ENCODE measurements at places on chromosomes 1 and 21.

DNA sequence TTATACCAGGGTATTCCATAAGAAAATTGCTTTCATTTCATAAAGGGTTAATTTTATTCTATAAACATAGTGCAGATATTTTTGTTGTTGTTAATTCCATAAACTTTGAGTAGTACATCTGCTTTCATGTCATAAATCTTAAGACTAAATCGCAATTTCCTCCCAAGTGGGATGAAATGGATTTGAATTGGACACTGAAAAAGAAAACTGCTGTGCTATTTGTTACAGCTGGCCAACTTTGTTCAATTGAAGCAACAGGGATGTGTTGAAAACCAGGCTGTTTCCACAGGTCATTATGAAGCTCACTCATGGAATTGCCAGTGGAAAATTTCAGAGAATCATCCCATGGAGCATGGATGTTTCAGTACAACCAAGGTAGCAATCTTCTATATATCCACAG is 252.5 kb upstream of the RGS18 start:
- DNase-seq, result no peak

DNA sequence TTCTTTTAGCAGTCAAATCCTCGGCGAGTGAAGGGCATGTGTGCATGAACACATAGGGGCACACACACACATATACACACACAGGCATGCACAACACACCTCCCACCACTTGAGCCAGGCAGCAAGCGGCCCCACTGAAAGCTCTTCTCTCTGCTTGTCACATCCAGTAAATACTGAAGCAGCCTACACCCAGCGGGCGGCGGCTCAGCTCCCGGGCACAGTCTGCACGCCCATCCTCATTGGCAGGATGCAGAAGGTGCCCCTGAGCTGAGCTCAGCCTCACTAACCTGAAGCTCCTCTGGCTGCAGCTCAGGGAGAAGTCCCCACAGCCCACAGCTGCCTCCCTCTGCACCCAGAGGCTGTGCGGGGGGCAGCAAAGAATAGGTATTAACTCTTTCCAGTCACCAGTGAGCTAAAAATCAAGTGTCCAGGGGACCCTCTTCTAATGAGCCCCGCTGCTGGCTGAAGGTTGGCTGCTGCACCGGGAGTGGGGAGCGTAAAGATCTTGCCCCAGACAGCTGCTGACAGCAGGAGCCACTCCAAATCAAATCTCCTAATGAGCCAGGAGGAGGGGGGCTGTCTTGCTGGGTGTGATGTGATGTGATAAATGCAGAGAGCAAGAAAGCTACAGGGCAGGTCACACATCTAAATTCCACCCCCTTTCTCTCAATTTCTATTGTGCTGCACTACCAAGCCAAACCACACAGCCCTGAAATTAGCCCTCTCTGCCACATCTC is 12.5 kb downstream of the RGS8 start:
- no peak for DNase-seq

- DNase-seq, result no peak
Measured at GRCh38 chr1:43621861-43622260, 28.1 kb upstream of the KDM4A start.

DNA sequence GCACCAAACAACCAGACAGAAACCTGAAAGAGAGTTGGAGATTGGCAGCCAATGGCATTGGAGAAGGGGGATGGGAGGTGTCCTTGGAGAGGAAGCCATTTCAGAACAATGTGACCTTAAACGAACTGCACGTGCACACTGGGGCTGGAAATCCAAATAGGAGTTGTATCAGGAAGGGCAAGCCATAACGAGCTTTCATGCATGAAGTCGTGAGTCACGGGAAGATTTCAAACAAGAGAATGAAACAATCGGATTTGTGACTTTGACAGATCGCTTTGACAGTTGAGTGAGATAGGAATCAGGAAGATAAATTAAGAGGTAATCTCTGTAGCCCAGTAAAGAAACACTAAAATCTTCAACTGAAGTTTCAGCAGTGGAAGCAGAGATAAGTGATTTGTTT is 445.8 kb upstream of the ZP4 start:
- no peak for DNase-seq

- no peak for DNase-seq
Measured at GRCh38 chr1:109274533-109275476, 8.1 kb downstream of the PSRC1 start.

DNA sequence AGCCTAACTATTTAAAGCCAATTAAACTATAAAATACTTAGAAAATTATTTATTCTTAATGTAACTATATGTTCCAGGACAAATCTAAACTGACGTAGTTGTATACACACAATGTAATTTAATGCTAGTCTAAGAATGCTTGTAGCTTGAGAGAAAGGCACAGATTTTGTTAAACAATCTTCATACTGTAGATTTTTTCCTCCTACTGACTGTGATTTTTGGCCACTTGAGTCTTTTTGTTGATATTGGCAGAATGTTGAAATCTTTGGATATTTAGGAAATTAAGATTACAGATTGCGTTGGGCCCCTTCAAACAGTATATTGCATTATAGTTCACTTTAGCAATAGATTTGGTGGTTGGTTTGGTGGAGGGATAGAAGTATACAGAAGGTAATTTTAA is 40.5 kb downstream of the ATF3 start:
- DNase-seq, result no peak

- no peak for DNase-seq
Measured at GRCh38 chr1:66351478-66351877, 182.5 kb upstream of the SGIP1 start.

DNA sequence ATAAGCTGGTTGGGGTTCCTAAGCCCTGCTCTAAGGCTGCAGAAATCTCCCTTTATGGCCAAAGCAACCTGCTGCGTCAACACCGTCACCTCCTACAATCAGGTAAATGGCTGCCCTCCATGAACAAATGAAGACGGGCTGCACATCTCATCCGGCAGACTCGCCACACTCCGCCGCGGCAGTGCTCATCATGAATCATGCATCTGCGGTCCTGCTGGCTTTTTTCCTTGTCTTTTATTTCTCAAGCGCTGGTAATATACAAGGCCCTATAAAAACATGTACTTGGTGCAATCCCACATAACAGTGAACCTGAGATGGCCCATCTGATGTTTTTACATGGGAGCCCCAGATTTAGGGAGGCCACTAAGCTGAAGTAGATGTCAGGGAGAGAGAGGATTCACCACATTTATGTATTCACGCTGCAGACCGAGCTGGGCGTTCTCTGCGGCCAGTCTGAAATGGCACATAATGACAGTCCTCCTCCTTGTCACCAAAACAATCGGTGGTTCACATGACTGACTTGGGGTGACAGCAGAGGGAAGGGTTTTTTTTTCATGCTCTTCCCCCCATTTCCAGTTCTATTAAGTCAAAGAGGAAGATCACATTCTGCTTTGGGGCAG is 91.6 kb downstream of the KAZN start:
- no peak for DNase-seq

DNA sequence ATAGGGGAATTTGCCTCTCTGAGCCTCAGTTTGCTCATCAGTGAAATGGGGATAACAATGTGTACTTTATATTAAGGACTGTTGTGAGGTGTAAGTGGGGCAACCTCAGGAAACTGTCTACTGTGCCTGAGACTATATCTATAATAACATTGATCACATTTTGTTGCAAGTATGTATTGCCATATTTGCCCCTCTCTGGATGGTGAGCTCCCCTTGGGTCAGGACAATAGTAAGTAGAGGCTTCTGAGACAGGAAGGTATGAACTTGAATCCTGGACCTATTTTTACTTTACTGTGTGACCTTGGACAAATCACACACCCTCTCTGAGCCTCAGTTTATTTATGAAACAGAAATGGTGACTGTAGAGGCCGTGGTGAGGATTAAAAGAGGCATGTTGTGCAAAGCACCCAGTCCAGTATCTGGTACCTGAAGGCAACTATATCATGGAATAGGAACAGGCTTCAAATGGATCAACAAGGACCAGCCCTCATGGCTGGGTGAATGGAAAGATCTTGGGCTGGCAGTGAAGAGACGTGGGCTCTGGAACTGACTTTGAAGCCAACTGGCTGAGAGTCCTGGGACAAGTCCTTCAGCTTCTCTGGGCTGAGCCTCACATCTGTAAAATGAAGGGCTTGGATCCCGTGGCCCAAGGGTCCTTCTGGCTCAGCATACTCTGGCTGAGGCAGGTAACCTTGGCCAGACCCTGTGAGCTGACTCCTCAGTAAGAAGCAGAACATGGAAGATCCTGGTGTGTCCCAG is 35.0 kb upstream of the ID3 start:
- no peak for DNase-seq

- no peak for DNase-seq
Measured at GRCh38 chr1:57013522-57013921, 47.7 kb upstream of the C8B start.

GRCh38 chr21:46021978-46022544 is 40.5 kb downstream of the COL6A1 start:
- no peak for DNase-seq

- no peak for DNase-seq
Measured at GRCh38 chr21:26449161-26449560, 123.9 kb downstream of the CYYR1 start.

- DNase-seq, result no peak
Measured at GRCh38 chr1:248114890-248115289, 19.9 kb downstream of the OR2L13 start.

- DNase-seq, result no peak
Measured at GRCh38 chr1:177817937-177818875, 151.7 kb downstream of the SEC16B start.

- no peak for DNase-seq
Measured at GRCh38 chr1:61202854-61203598, 120.7 kb downstream of the NFIA start.

DNA sequence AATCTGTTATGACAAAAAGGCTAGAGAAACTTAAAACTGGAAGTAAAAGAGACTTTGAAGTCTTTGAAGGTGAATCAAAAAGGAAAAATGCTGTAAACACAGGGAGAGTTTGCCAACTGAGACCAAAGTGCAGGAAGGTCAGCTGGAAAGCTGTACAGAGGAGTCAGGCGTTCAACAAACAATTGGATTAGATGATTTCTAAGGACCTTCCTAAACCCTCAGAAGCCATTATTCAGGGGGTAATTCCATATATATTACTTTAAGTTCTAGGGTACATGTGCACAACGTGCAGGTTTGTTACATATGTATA is 156.8 kb downstream of the ZBTB18 start:
- no peak for DNase-seq

DNA sequence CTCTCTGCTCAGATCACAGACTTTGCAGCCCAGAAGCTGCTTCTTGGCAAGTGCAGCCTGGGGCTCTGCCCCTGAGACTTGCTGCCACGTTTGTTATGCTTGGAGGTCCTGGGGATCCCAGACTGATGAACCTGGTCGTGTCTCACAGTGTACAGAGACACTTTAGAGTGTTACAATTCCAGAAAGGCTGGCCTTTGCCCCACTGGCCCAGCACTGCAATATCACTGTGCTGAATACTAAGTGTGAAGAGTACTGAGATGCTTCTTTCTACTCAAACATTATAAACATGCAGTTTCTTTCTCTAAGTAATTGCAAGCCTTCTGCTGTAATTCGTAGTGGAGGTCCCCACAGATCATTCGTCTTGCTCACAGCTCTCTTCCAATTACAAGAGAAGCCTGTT is 133.2 kb downstream of the MAP3K21 start:
- no peak for DNase-seq

GRCh38 chr1:47389731-47390130 is 26.4 kb upstream of the FOXE3 start:
- DNase-seq, result no peak

DNA sequence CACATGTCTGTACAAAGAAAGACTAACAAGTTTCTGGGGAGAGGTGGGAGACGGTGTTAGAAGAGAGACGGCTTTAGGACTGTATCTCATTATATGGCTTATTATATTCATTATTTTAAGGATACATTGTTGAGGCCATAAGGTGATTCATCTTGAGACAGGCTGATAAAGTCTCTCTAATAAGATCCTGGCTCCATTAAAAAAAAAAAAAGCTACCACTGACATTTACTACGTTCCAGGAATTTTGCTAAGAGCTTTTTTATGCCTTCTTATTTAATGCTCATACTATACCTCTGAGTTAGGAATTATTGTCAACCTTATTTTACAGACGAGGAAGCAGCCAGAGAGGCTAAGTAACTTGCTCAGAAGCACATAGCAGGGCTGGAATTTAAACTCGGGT is 173.7 kb downstream of the GABPA start:
- DNase-seq, result no peak

- no peak for DNase-seq
Measured at GRCh38 chr1:27630859-27631491, 4.0 kb downstream of the FGR start.

DNA sequence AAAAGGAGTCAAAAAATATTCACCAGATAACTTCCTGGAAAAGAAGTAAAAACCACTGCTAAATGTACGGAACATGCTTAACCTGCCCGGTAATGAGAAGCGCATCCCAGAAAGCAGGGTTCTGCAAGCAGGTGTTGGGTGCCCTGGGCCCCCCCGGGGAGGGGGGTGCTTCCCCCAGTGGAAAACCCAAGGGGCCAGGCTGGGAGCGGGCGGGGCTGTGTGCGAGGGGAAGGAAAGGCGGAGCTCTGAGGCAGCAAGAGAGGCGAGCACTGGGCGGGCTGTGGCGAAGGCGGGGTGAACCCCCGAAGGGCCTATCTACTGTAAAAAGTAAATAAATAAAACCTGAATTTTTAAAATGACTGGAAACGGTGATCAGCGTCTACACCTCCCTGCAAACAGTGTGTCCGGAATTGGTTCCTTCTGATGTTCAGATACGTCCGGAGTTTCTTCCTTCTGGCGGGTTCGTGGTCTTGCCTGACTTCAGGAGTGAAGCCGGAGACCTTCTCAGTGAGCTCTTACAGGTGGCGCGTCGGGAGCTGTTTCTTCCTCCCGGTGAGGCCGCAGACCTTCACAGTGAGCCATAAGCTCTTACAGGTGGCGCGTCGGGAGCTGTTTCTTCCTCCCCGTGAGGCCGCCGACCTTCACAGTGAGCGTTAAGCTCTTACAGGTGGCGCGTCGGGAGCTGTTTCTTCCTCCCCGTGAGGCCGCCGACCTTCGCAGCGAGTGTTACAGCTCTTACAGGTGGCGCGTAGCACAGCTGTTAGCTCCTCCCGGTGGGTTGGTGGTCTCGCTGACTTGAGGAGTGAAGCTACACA is 13.4 kb downstream of the FTCD start:
- DNase-seq, result no peak

- DNase-seq, result no peak
Measured at GRCh38 chr1:58890113-58890512, 106.3 kb upstream of the JUN start.

GRCh38 chr21:35039595-35040289 is 9.4 kb downstream of the RUNX1 start:
- no peak for DNase-seq

DNA sequence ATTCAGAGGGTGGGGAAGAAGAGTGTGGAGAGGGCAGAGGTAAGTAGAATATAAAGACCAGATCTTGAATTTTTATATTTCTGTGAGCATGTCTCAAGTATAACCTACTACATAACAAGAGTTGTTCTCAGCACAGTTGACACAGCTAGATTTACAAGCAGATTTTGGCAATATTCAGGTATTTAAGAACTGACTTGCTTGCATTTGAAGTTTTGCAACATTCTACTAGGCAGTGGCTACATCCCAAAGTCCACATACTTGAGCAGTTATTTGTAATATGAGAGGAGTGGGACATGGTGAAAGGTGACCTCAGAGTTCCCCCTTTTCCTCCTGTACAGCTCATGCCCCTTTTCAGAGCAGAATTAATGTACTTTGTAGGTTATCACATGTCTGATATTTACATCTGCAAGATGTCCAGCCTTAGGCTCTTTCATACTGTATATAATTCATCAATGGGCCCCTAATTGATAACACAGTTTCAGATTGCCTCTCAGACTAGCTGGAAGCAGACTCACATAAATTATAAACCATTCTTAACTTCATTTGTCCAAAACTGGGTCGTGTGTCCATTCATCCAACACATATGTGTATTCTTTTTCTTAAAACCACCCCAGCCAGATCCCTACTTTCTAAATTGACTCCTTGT is 136.7 kb upstream of the RAVER2 start:
- no peak for DNase-seq

- no peak for DNase-seq
Measured at GRCh38 chr1:14737561-14738094, 139.1 kb downstream of the KAZN start.
